ENCODE measurements at places on chromosomes 1 and 21.

- DNase-seq, result no peak
These were observed 569.3 kb upstream of the NEGR1 start for GRCh38 chr1:72851597-72851996.

- DNase-seq, result no peak
These were observed 19.9 kb downstream of the HUNK start for GRCh38 chr21:31892686-31893085.

- no peak for DNase-seq
These were observed 44.0 kb downstream of the TBX15 start for GRCh38 chr1:118944133-118944532.

GRCh38 chr1:34842952-34843371 lies 16.6 kb downstream of the SMIM12 start:
- DNase-seq, result no peak

GRCh38 chr1:159869173-159869572 lies 6.7 kb upstream of the VSIG8 start:
- no peak for DNase-seq

GRCh38 chr1:36965275-36966159 lies 68.8 kb downstream of the GRIK3 start:
- DNase-seq, result no peak

- DNase-seq, result no peak
These were observed 696 bp downstream of the LSS start for GRCh38 chr21:46227811-46228344.

GRCh38 chr1:167111868-167112709 lies 18.2 kb downstream of the STYXL2 start:
- DNase-seq, result no peak

DNA sequence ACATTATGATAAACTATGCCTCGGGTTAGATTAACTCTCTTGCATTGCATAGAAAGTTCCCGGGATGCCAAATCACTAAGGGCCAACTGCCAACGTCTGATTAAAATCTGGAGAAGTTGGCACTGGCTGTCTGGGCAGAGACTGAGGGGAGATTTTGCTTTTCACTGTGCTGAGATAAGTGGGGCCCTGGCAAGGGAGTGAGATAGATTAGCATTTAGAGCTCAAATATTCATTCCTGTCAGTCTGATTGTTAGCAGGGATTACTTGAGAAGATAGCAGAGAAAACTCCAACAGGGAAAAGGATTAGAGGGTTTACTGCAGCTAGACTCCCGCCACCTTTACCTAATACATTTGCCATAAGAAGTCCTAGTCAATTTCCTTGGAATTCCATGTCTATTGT lies 714.1 kb upstream of the CHRM3 start:
- no peak for DNase-seq

DNA sequence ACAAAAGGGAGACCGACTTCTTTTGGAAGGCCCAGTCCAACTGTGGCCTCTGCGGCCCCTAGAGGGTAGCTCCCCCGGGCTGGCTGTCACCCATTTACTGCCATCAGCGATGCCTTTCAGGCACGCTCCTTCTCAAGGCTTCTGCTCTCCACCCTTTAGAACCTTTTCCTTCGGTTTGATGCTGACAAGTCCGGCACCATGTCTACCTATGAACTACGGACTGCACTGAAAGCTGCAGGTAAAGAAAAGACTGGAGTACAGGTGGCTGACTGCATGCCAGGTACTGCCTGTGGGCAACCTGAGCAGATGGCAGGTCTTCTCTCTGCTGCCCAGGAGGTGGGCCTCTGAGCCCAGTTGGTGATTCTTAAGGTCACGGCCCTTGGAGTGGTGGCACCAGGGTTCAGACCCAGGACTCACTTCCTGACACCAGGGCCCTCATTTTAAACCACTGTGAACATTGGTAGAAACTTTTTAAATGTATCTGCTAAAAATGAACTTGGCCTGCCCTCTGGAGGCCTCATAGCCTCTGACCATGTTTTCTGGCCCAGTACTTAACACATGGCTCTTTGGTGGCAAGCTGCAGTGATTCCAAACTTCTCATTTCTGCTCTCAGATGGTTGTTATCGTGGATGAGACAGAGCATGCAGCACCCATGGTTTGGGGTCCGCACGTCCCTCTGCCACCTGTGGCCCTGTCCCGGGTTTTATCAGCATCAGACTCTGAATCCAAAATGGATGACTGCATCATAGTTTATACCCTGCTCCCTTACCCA lies 45.7 kb downstream of the CAPN9 start:
- no peak for DNase-seq

All from CD4-positive, alpha-beta T cell treated with Interleukin-17A for 1 hour (primary cell).